ENCODE measurements at places on chromosomes 5 and 9. TPM values are rescaled to one million over a fixed set of nuclear protein-coding genes. Genes with fewer than 3 reads are reported as not detected.

ISCA1 gene
- total RNA-seq, result 47.1 TPM

GRCh38 chr5:174311531-174312269, 266.2 kb downstream of the NSG2 start:
- DNase-seq, result no peak

LRRC70 gene
- total RNA-seq, result 1.7 TPM

GRCh38 chr5:59115345-59115744, 532.5 kb downstream of the RAB3C start:
- no peak for DNase-seq

GRCh38 chr5:164235300-164235891, 730.0 kb downstream of the MAT2B start:
- peak; percentile 92 for DNase-seq

GRCh38 chr5:126081209-126081608, 342.0 kb upstream of the GRAMD2B start:
- DNase-seq, result no peak

DNA sequence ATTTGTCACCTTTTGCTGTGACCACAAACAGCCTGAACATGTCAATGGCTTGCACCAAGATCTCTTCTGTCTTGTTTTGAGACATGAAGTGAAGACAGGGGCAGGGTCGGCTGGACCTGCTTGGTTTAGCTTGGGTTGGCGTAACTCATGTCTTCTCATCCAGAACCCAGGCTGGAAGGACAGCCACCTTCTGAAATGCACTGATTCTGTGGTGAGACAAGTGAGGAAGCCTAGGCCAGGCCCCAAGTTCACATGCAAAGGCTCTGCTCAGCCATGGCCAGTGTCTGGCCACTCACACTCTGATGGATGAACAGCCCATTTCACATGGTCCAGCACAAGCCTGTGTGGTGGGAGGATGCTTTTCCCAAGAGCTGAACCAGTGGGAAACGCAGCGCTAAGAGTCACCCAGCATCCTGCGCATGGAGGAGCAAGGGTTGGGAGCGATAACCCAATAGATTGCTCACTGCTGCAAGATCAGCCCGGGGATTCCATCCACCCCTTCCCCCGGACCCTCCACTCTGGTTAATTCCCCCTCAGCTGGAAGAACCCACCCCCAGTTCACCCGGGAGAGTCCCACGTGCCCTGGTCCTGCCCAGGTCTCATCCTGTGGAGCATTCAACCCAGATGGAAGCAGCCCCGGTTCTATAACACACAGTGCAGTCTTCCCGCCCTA, 16.2 kb upstream of the MED10 start:
- no peak for DNase-seq

- no peak for DNase-seq
These were observed 46.0 kb downstream of the SLC44A1 start for GRCh38 chr9:105290418-105290817.

All from renal cortical epithelial cell (primary cell).